ENCODE measurements at places on chromosomes 1 and 21.

GRCh38 chr21:36946949-36947356, 19.5 kb downstream of the HLCS start:
- no peak for DNase-seq

- peak; percentile 53 for DNase-seq
These were observed 35.8 kb downstream of the PIK3CD start for GRCh38 chr1:9687120-9687873.

- DNase-seq = no peak
These were observed 235.5 kb upstream of the RRP15 start for GRCh38 chr1:218049641-218050040.

DNA sequence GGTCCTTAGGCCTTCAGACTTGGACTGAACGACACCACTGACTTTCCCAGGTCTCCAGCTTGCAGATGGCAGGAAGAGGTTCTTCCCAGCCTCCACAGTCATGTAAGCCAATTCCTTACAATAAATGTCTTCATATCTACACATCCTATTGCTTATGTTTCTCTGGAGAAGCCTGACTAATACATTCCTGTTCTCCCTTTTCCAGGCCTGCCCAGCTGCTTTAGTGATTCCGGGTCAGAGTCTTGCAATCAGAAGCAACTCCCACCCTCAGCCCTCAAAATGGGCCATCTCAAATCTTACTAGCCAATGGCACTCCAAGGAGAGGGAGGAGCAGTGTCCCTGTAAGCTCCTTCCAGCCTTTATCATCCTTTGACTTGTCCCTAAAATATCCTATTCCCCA, 16.4 kb upstream of the CPT2 start:
- DNase-seq = no peak

DNA sequence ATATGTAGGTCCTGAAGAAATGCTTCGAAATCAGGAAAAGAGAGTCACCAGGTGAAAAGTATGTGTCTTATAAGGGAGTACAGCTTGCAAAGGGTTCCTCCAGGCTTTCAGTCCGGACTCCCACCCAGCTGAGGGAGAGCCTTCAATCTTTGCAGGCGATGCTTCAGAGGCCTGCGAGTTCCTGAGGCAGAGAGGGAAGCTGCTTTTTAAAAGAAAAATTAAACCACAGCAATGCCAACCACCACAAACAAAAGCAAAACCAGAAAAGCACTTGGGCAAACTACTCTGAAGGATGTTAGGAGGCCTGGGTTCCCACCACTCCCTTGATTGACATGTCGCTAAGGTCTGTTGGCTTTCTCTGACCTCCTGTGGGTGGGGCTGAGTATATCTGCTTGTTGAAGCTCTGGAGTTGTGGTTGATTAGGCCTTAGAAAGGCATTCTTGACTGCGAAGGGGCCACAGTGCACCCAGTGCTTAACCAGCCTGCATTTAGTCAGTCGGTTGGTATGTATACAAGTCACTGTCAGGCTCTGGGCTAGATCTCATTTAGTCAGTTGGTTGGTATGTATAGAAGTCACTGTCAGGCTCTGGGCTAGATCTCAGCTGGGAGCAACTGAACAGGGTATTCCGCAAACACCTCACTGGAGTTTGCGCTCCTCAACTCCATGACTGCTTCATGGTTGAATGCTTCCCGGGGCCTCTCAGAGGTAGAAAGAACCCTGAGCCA, 1.2 kb downstream of the NIPAL3 start:
- no peak for DNase-seq

DNA sequence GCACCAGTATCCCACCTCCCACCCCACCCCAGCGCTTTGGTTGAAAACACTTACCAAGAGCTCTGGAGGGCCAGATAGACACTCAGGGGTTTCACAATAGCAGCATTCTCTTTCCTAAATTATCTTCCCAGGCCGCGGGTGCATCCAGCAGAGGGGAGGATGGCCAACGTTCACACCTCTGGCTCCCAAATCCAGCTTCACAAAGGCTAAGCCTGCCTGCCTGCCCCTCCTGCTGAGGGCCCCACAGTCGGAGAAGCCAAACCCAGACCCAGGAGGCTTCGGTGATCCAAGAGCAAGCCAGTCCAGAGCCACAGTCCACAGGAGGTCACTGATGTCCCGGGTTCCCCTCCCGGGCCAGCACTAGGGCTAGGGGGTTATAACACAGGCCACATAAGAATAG, 231.9 kb downstream of the TRABD2B start:
- DNase-seq = no peak

DNA sequence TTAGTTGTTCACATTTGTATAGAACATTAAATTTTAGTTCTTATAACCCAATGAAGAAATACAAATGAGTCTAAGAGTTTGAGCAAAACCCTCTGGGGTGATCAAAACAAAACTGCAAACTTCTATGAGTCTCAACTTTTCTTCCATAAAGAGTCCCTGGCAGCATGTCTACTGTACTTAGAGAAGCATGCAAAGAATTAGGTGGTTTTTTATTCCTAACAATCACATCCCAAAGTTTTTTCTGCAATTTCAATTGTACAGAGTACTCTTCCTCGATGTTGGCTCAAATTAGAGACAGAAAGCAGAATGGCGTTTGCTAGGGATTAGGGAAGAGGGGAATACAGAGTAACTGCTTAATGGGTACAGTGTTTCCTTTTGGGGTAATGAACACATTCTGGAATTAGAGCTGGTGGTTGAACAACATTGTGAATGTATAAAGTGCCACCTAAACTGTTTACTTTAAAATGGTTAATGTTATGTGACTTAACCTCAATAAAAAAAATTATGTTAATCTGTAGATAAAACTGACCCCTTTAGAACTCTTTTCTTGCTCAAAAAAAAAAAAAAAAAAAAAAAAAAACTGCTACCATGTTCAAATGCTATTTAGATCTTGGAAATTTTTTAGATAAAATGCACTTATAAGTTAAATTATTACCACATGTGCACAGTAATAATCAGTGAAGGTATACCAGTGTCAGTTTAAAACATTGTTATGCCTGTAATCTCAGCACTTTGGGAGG, 4.8 kb downstream of the RC3H1 start:
- DNase-seq = no peak

GRCh38 chr21:28817871-28818270, 174.8 kb downstream of the LTN1 start:
- DNase-seq = no peak

GRCh38 chr1:153494976-153495535, 34.6 kb upstream of the S100A7 start:
- peak; percentile 65 for DNase-seq

DNA sequence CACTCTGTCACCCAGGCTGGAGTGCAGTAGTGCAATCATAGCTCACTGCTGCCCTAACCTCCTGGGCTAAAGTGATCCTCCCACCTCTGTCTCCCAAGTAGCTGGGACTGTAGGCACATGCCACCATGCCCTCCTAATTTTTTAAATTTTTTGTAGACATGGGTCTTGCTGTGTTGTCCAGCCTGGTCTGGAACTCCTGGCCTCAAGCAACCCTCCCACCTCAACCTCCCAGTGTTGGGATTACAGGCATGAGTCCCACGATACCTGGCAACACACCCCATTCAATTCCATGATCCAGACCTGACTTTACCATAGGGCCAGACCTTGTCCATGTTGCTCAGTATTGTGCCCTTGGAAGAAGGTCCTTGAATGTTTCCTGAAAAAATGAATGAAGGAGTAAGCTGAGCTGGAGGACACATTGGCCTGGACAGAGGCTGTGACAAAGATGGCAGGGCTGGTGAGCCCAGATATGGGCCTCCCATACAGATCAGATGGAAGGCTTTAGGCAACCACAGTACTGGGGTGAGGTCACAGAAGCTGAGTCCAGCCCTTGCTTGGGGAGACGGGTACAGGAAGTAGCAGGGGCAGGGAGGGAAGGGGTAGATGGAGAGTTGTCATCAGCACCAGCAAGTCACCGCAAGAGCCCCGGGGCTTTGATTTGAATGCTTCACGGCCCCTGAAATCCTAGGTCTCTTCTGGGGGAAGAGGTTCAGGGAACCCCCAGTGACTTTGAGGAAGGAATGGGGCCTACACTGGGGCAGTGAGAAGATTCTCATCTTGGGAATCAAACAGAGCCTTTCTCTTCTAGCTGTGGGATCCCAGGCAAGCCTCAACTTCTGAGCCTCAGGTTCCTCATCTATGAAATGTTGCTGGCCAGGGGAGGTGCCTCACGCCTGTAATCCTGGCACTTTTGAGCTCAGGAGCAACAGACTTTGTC, 40.1 kb upstream of the DMBX1 start:
- no peak for DNase-seq

DNA sequence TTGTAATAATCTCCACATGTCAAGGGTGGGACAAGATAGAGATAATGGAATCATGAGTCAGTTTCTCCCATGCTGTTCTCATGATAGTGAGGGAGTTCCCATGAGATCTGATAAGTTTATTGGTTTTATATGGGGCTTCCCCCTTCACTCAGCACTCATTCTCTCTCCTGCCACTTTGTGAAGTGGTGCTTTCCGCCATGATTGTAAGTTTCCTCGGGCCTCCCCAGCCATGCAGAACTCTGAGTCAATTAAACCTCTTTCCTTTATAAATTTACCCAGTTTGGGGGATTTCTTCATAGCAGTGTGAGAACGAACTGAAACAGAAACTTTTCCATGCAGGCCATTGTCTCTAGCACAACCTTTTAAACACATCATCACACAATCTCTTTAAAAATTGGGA, 221.5 kb upstream of the BRINP3 start:
- no peak for DNase-seq

DNA sequence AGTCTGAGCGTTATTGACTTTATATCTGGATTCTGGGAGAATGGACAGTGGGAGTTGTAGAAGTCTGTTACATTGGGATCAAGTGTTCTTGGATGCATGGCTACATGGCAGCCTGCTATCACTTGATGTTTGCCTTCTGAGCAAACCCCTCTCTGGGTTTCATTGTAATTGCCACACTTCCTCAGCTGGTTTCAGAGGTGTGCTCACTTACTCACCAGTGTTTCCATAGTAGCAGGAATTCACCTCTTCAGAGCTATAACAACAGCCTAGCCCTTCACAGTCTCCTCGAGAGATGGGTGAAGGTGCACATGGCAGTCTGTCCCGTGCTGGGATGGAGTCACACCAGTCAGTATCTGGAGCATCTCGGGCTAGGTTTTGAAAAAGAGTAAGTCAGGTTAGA, 2.6 kb downstream of the ZP4 start:
- DNase-seq = no peak

DNA sequence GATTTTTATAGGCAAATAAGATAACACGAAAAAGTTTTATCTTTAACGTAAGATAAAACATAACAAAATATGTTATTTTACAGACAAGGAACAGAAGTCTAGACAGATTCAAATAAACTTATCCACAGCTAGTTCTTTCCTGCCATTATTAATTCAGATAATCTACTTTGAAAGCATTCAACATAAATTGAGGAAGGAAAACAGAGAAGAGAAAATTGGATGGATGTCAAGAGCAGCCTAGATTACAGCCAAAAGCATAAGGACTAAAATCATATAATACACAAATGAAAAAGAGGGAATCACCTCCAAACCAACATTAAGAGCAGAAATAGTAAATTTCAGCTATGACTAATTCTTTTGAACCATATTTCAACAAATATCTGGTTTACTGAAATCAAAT, 15.5 kb downstream of the TRIM33 start:
- no peak for DNase-seq

- DNase-seq = no peak
These were observed 151.9 kb downstream of the TNFSF18 start for GRCh38 chr1:172898866-172899265.

DNA sequence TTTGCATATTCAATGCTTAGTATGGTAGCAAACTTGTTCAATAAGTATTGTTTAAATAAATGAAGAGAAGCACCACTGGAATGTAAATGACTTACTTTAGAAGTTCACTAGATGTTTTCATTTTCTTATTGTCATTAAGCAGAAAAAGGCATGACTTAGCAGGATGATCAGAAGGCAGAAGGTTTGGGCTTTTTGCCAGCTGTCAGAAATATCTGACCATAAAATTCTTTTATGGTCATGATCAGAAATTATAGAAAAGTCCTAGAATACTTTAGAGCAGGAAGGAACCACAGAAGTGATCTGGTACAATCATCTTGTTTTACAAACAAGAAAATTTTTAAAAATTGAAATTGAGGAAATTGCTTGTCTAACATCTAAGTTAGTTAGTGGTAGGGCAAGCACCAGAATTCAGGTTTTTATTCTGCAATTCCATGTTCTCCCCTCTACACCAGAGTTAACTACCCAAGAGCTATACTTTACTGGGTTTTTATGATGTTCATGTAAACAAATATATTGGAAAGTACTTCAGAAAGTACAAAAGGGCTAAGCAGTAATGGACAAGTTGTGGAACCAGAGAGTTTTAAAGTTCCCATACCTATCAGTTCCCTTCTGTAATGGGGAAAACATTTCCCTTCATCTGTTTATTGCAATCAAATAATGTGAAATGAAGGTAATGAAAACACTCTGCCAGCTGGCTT, 10.1 kb downstream of the FMO5 start:
- no peak for DNase-seq

DNA sequence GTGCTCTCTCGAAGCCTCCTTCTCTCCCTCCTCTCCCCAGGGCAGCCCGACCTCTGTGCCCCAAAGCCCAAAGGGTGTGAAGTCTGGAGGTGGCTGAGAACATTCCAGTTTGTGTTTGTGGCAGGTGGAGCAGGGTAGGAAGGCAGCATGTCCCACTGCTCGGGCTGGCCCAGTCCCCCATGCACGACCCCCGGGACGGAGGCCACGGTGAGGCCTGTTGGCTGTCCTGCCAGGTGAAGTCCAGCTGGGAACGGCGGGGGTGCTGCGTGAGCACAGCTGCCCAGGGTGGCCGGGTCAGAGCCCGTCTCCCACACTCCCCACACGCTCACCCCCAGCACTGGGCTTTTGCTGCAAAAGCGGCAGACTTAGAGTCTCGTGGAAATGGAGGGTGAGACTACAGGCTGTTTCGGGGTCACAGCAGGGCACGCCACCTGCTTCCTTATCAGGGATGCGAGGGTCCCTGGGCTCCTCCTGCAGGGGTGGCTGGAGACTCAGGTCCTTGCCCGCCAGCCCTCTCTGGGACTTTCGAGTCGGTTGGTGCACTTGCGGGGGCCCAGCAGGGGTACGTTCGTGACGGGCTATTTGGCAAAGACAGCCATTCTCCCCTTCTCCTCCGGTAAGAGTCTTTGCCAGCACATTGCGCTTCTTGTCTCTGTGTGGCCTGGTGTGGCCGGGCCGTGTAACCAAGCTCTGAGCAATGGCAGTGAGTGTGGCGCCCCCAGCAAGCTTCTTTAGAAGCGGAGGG, 40.3 kb downstream of the MORN1 start:
- DNase-seq = no peak

DNA sequence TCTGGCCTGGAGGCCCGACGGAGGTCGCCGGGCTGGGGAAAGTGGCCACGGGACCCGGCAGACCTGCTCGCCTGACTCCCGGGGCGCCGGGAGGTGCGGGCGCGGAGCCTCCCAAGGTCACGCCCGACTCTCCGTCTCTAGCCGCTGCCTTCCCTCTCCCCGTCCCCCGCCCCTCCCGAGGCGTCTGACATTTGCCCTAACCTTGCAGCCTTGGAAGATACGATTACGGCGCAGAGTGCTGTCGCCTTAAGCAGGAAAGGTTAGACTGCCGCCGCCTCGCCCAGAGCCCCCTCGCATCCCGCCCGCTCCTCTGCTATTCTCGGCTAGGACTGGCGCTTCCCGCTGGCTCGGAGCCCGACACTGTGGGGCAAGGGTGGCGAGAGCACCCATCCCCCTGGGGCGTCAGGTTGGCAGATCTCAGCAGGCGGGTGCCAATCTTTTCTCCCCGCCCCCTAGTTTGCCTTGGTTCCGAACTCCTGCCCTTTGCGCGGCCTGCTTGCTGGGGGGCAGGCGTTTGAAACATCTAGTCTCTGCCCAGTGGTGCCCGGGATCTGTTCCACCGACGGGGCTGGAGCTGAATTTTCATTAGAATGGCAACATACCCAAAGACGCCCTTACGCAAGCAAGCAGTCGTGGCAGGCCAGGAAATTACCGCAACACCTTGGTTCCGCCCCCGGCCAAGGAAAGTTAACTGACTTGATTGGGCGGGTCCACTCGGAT, 835 bp downstream of the PGM1 start:
- DNase-seq = peak; percentile 55

Measured in stimulated activated CD8-positive, alpha-beta memory T cell treated with anti-CD3 and anti-CD28 coated beads, Interleukin-12 subunit alpha, Interleukin-12 subunit beta, amount 100 ng/mL, for 1 hour (primary cell).